ENCODE measurements at places on chromosomes 6 and 20. TPM values are rescaled to one million over a fixed set of nuclear protein-coding genes. Genes with fewer than 3 reads are reported as not detected.

Gene SIRPB2
- 4.7 TPM for total RNA-seq

Gene EFHC1
- 81.7 TPM for total RNA-seq

Gene GSTA3
- total RNA-seq, result 5.8 TPM

Gene PRKN
- total RNA-seq, result 5.7 TPM

Gene STMND1
- 11.0 TPM for total RNA-seq

Gene FAM83C
- total RNA-seq, result not detected

Gene ACTL10
- total RNA-seq, result 0.26 TPM

Gene ZC2HC1B
- total RNA-seq, result not detected

Measured in lung (tissue), 17 donors.